Glutamatergic neuron (in vitro differentiated cells): ENCODE measurements at places on chromosomes 13 and 19.

DNA sequence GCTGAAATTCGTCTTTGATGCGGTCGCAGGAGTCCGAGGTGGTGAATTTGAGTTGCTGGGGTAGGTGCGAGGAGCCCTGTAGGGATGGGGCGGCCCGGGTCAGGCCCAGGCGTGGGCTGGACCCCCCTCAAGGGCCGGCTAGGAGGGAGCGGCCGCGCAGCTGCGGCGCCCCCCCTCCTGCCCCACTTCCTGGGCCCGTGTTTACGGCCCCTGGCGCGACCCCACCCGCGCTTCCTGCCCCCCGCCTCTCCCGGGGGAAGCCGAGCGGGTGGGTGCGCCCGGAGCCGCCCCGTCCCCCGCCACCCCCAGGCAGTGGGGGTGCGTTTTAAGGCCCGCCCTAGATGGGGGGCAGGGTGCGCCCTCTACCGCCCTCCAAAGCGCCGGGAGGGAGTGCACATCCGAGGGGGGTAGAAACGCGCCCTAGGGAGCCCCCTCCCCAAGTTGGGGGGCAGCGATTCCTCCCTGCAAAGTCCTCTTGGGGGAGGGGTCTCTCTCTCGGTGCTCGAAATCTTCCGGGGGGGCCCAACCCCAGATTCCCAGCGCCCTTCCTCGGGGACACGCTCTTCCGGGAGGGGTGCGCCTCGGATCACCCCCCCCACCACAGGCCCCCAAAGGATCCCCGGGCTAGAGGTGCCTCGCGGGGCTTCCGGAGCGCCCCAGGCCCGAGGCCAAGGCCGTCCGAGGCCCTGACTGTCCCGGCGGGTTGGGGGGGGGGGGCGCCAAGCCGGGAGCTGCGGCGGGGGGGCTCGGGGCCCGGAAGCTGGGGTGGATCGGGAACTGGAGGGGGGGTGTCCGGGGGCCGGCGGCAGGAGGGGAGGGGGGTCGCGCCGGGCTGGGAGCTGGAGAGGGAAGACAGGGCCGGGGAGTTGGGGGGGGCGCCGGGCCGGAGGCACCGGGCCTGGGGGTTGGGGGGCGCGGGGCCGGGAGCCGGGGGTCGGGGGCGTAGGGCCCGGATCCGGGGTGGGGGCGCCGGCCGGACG lies 823 bp downstream of the TLE5 start:
- DNase-seq = no peak

- no peak for DNase-seq
Observed at GRCh38 chr13:36910545-36910944, 9.5 kb downstream of the SMAD9 start.

- DNase-seq = no peak
Observed at GRCh38 chr13:100987948-100988347, 313.4 kb upstream of the TMTC4 start.

DNA sequence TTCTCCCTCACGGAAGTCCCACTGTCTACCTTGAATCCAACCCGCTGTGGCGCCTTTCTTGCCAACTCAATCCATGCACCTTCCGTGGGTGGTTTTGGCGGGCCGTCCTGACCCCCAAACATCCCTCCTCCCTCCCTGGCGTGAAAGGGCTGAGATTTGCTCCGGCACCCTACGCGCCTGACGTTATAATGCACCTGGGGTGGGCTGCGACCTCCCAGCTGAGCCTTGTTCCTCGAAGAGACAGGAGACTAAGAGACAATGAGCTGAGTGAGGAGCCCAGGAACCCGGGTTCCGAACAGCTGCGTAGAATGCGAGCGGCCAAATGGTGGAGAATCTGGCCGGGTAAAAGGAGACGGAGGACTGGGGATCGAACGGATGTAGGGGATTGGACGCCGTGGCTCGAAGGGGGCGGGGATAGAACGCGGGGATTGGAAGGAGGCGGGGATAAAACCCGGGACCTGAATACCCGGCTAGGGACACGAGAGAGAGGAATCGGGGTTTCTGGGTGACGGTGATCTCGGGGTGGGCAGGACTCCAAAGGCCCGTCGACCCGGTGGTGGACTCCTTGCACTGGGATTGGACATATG lies at the start of gene CPT1C:
Gene CPT1C, plus strand, starts transcription at position 461 of the 587 bp plus-strand sequence. CDS start 1,137 bp downstream, outside the sequence.
- peak; percentile 93 for DNase-seq

GRCh38 chr19:1264801-1265614 lies 4.1 kb upstream of the CIRBP start:
- peak; percentile 67 for DNase-seq

GRCh38 chr19:18790566-18791314 lies at the start of gene COMP:
Gene COMP (minus strand): TSS chr19:18791305. CDS start chr19:18791269, 36 bp downstream.
- DNase-seq = no peak

GRCh38 chr13:73000027-73000674 lies 58.7 kb upstream of the KLF5 start:
- DNase-seq = no peak

GRCh38 chr13:45626731-45627374 lies 11.3 kb upstream of the ERICH6B start:
- no peak for DNase-seq

GRCh38 chr13:31956980-31957644 lies 74.5 kb upstream of the FRY start:
- no peak for DNase-seq

- DNase-seq = peak; percentile 50
Observed at GRCh38 chr19:5695649-5696195, 5.6 kb downstream of the RPL36 start.

- DNase-seq = no peak
Observed at GRCh38 chr13:20908714-20909497, 6.4 kb upstream of the XPO4 start.

- no peak for DNase-seq
Observed at GRCh38 chr13:25538276-25538675, 166.5 kb downstream of the ATP8A2 start.

GRCh38 chr19:13691569-13692435 lies 72.5 kb upstream of the MRI1 start:
- DNase-seq = no peak

- no peak for DNase-seq
Observed at GRCh38 chr13:67620665-67621064, 390.5 kb upstream of the PCDH9 start.

GRCh38 chr19:55113570-55114039 lies 3.8 kb downstream of the PPP1R12C start:
- DNase-seq = peak; percentile 83

GRCh38 chr19:32349724-32350470 lies 4.5 kb downstream of the ZNF507 start:
- DNase-seq = no peak

DNA sequence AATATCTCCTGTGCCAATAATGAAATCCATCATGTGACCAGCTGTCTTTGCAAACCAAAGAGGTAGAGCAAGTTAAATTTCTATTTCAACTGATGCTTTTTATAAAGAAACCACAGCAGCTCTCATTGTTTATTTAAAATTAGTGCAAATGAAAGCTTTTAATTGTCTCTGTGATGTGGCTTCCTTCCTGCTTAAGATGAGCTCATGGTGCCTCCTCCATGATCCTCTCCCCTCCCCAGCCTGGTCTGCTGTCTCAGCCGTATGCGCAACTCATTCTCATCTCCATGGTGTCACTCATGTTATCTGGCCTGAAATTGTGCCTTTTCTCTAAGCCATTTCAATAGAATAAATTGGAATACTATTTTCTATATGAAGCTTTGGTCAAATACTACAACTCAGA lies 270.6 kb downstream of the FGF14 start:
- no peak for DNase-seq

- no peak for DNase-seq
Observed at GRCh38 chr13:71634182-71634581, 232.8 kb downstream of the DACH1 start.

DNA sequence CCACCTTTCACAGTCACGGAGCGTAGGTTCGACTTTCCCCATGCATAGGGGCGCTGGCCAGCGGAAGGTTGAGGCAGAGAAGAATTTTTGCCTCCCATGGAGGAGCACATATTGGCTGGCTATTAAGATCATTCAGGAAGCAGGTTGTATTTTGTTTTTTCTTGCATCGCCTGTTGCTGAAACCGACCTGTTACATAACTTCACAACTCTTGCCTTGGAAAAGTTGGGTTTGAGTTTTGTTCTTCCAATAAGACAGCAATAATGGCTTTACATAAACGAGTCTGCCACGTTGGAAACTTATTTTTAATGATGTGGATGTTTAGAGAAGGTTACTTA lies 1.4 kb downstream of the UPF1 start:
- no peak for DNase-seq

GRCh38 chr19:33726756-33727155 lies 69.9 kb upstream of the KCTD15 start:
- DNase-seq = no peak

GRCh38 chr13:113668491-113668971 lies 1.5 kb downstream of the GRK1 start:
- peak; percentile 15 for DNase-seq

GRCh38 chr13:39603424-39603947 lies 493 bp upstream of the LHFPL6 start:
- no peak for DNase-seq

GRCh38 chr13:95862408-95862807 lies 185.5 kb downstream of the DNAJC3 start:
- no peak for DNase-seq

- no peak for DNase-seq
Observed at GRCh38 chr19:44609219-44609618, 4.1 kb upstream of the IGSF23 start.

DNA sequence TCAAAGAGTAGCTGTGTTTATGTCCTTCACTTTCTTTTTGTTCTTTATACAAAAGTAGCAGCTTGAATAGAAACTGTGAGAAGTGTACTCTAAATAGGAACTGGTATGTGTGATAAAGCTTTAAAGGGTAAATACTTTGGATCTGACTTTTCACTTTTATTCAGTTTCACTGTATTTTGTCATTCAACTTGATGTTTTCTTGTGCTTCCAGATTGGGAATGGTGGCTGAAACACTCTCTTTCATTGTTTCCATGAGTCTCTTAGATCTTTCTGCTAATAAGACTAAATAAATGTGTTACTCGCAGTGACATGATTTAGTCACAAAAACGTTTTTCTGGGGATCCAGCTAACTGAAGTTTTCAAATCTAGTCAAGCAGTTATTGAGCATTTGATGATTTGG lies 133.2 kb downstream of the GPC5 start:
- no peak for DNase-seq

DNA sequence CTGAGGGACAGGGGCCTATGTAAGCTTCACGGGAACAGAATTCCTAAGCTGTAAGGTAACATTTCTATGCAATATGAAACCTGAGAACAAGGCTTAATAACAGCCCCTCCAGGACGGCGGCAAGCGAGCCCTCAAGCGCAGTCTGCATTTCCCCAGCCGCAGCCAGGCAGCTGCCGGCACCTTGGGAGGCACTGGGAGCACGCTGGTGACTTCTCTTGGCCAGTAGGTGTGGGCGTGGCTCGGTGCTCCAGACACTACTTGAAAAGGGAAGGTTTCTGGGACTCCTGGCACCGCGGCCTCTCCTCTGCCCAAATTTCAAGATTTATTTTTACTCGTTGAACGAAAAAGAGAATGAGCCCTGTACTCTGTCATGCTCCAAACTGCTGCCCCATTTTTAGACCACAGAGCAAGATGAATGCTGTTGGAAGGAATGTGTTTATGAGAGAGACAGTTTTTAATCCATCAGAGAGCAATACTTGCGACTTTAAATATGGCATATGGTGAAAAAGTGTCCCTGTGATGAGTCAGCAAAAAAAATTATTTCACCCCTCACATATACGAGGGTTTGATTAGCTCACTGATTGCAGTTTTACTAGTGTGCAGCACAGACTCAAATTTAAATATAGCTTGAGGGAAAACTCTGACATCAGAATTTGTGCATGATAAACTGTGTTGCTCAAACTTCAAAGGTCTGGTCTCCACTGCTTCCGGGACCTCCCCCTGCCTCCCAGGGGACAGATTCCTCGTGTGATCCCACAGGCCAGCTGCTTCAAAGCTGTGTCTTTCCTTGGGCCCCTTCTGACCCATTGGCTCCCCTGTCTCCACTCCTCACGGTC lies 81.2 kb downstream of the COL4A2 start:
- no peak for DNase-seq

DNA sequence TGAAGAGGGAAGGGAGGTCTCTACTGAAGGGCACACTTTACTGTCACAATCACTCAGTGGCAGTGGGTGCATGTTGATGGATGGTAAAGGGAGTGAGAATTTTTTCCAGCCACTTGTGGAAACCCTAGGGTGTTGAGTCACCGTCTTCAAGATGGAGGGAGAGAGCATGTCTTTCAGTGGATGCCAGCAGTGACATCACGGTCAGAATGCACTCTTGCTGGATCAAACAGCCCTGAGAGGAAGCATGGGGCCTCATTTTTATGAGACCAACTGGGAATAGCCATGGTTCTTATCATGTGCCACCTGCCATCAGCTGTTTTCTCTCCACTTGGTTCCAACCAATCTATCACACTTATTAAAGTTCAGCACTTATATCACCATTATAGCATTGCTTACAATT lies 182.5 kb downstream of the KCNRG start:
- no peak for DNase-seq

GRCh38 chr13:82879921-82880320 lies 1002.4 kb downstream of the SLITRK1 start:
- DNase-seq = no peak

DNA sequence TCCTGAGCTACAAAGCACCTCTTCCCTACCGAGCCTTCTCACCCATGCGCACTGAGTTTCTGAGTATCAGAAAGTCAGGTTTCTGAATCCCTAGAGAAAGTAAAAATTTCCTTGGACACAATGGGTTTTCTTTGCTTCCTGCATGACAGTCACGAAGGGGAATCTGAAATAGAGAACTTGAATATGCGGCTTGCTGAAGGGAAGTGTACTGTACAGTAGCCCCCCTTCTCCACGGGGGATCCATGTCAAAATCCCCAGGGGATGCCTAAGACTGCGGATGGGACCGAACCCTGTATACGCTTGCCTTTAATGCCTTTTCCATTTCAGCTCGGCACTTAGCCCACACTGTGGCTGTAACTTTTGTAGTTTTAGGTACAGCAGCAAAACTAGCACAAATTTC lies 107.9 kb downstream of the GGACT start:
- DNase-seq = no peak

DNA sequence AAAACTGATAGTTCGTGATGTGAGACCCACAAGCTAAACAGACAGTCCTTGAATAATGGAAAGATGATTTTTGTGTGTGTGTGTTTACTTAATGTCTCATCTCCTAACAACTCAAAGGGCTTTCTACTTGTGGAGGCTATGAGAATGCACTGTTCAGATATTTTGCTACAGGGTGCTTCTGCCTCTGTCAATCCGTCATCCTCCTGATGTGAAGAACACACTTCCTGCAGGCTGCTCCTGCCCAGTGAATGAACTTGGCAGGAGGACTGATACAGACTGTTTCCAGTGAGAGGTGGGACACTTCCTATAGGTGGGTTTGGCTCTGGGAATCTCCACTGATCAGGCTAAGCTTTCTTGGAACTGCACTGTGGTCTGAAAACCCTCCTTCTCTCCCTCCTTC lies 168.4 kb upstream of the STARD13 start:
- DNase-seq = no peak

- DNase-seq = no peak
Observed at GRCh38 chr19:35085947-35086346, 29.7 kb upstream of the FXYD3 start.

DNA sequence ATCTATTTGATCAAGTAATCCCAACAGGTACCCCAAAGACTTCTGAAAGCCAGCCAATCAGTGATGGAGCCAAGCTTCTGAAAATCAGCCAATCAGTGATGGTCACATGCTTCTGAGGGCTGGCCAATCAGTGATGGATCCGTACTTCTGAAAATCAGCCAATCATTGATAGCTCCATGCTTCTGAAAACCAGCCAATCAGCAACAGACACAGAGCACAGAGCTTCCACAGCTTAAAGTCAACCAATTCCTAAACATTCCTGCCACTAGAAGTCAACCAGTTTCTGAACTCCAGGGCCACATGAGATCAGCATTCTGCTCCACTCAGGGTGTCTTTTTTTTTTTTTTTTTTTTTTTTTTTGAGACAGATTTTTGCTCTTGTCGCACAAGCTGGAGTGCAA lies 8.2 kb upstream of the HSD17B14 start:
- no peak for DNase-seq
